ENCODE measurements at places on chromosomes 5 and 9.
A peak's percentile ranks its signal among the peaks of the same experiment; 100 is the strongest.

GRCh38 chr5:78514427-78515330, 133.9 kb downstream of the LHFPL2 start:
- no peak for DNase-seq

- DNase-seq: peak; percentile 99
These were observed 73.1 kb downstream of the STK10 start for GRCh38 chr5:172114875-172115422.

GRCh38 chr5:62587737-62588136, 9.1 kb downstream of the LRRC70 start:
- no peak for DNase-seq

- no peak for DNase-seq
These were observed 182.2 kb downstream of the FSTL4 start for GRCh38 chr5:133430095-133430494.

- DNase-seq: no peak
These were observed 68.8 kb downstream of the FEM1C start for GRCh38 chr5:115475788-115476187.

DNA sequence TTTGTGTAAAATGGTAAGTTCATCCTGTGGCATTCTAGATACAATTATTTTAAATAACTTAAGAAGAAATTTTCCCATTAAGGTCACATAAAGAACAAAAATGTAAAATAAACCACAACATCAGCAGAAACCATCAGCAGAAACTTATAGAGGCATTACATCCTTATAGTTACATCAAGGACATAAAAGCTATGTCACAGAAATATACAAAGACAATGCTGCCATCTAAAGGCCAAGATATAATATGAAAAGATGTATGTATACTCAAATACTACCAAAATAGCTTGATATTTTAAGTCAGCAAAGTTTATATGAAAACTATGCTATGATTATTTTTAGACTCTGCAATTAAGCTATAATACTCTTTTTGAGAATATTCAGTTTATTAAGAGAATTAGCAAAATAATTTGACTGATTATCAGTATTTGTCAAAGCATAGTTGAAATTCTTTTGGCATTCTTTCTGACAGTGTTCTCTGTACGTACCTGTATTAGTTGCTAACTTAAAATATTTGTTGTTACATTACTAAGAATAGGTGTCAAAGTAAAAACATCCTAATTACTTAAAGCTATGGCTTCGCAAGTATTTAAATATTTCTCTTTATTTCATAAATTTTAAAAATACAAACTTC, 36.2 kb downstream of the FBXL17 start:
- DNase-seq: peak; percentile 76

GRCh38 chr5:67453111-67453905, 256.7 kb upstream of the CD180 start:
- DNase-seq: no peak

DNA sequence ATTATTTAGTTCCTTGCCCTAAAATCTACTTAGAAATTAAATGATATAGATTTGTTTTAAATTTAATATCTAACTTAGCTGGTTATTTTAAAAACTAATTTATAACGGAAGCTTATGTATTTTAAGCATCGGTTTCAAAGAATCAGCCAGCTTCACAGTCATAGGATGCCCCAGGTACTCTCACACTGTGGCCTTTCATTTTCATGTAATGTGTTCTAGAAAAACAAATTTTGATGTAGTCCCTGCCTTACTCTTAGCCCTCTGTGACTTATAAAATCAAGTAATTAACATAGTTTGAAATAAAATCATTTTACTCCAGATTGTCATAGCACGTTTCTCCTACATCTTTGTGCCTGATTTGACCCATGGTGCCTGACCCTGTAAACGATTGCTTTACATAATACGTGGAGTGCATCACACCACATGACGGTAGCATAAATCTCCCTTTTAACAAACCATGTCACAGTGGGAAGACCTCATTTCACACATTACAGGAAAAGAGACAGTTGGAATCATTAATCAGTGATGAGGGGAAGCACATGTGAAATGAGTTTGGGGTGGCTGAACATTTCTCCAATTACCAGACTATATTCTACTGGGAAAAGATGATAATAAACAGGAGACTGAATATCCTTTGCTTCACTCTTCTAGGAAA, 731.5 kb upstream of the CDH9 start:
- no peak for DNase-seq

DNA sequence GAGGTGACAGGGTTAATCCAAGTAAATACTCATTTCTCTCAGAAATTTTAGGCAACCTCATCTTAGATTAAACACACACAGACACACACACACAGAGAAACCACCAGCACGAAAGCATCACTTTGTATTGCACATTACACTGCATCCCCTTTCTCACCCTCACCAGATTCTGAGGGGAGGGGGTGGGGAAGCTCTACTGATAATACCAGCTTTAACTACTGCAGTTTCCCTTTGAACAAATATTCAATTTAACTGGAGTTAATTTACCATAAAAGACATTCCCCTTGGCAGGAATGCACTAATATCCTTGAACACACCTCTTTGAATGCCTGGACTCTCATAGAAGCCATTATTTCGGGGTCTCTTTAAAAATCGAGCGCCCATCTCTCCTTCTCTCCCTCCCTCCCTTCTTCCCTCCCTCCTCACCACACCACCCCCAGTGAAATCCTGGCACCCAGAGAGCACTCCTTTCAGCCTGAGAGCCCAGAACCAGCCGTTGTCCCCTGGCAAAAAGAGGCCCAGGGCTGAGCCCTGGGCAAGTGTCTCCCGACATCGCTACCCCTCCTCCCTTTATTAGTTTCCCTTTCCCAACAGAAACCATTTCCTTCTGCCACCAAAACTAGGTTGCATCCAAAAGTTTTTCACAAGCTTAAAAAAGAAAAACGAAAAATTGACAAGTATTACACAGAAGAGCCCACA, 2.8 kb upstream of the NFIB start:
- no peak for DNase-seq

DNA sequence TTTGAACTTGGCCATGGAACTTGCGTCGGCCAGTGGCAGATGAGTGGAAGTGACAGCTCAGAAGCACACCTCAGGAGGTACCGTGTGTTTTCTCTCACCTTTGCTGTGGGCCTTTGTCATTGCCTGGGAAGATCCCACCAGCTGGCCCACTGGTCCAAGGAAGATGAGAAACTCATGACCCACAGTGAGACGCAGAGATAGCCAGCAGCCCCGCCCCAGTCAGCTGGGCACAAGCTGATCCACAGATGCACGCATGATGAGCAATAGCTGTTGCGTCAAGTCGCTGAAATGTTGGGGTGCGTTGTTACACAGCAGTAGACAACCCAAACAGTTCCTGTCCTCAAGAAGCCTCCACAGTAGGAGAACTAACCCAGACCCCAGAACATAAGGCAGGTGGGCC, 30.8 kb upstream of the UNC5A start:
- DNase-seq: no peak

DNA sequence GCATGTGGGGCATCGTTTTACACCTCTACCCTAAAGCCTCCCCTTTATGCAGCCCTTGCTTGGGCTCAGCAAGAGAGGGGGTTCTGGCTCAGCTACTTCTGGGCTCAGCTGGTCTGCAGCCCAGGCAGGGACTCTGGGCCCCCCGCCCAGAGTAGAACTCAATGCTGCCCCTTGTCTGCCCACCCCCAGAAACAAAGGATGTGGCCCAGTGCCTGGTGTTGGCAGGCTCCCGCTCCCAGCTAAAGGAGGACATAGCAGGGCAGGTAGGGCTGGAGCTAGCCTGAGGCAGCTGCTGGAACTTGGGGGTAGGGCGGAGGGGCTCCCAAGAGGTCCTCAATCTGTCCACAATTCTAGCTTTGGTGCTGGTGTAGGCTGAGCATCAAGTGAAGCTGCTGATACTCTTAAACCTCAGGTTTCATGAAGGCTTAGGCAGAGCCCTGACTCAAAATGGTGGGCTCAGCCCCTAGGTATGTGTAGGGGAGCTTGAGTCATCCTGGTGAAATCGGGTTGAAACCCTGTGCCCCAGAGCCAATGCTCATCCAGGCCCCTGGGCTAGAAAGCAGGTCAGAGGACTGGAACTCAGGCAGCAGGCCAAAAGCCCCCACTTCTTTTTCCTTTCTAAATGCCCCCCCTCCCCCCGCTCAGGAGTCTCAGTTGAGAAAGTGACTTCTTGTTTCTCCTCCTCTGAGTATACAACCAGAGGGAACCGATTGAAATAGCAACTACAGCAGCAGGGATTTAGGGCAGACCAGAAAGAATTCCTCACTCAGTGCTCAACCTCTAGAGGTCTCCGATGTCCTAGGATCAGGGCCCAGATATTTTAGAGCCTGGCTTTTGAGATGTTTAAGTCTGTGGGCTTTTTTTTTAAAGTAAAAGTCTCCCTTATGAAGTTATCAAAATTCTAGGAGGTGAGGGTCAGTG, 11.4 kb downstream of the PSD2 start:
- no peak for DNase-seq

- DNase-seq: no peak
These were observed 21.4 kb downstream of the PLAA start for GRCh38 chr9:26925609-26926008.

GRCh38 chr9:137326445-137327065, 24.5 kb upstream of the NRARP start:
- DNase-seq: no peak

DNA sequence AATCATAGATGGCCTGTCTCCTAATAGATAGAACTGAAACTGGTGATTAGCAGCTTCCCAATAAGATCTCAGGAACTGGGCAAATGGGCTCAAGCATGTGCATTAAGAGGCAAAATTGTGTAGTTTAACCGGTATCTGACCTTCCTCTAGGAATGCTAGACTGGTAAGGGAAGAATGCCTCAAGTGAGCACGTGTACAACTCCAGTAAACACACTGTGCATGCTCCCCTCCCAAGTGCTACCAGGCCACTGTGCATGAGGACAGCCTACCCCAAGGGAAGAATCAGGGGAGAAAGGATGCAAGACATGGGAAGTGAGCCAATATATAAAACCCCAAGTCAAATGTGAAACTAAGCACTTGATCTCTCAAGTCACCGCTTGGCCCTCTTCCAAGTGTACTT, 1157.4 kb upstream of the CDH18 start:
- no peak for DNase-seq

DNA sequence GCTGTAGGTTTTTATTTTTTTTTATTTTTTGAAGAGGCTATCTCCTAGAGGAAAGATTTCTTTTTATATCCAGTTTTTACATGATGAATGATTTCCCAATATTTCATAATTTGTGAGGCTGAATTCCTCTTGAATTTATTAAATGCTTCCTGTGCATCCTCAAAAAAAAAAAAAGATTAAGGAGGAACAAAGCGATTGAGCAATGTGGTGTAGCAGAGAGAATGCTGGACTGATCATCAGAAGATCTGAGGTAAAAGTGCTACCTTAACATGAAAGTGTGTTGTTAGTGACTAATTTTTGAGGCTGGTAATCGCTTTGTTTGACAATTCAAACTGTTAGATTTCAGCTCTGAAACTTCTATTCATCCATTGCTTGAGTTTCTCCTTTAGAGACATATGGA, 125.1 kb downstream of the ESM1 start:
- DNase-seq: no peak

- DNase-seq: no peak
These were observed 79.6 kb downstream of the CSNK1A1 start for GRCh38 chr5:149471406-149472183.

- DNase-seq: no peak
These were observed 279.6 kb downstream of the TMEM38B start for GRCh38 chr9:105973951-105974351.

GRCh38 chr9:16368237-16369087, 502.0 kb downstream of the BNC2 start:
- DNase-seq: no peak
